ENCODE measurements at places on chromosomes 4 and X.

- DNase-seq: no peak
Observed at GRCh38 chr4:183175631-183176232, 76.7 kb downstream of the WWC2 start.

DNA sequence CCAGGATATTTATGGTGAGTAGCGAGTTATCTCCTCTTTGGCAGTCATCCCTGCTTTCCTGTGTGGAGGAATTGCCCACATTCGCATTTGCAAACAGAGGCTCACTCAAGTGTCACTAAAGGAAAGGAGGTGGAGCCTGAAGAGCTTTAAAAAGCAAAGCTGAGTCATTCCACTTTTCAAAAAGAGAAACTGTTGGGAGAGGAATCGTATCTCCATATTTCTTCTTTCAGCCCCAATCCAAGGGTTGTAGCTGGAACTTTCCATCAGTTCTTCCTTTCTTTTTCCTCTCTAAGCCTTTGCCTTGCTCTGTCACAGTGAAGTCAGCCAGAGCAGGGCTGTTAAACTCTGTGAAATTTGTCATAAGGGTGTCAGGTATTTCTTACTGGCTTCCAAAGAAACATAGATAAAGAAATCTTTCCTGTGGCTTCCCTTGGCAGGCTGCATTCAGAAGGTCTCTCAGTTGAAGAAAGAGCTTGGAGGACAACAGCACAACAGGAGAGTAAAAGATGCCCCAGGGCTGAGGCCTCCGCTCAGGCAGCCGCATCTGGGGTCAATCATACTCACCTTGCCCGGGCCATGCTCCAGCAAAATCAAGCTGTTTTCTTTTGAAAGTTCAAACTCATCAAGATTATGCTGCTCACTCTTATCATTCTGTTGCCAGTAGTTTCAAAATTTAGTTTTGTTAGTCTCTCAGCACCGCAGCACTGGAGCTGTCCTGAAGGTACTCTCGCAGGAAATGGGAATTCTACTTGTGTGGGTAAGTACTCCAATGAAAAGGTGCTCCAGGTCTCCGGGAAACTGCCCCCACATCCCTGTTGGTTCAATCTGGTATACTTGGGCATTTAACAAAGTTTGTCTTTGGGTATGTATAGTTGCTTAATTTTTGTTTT is at the start of gene EGF:
Gene EGF, plus strand, starts transcription at position 178 of the 890 bp plus-strand sequence. Its CDS starts 453 bp downstream, at position 631.
- DNase-seq: no peak

DNA sequence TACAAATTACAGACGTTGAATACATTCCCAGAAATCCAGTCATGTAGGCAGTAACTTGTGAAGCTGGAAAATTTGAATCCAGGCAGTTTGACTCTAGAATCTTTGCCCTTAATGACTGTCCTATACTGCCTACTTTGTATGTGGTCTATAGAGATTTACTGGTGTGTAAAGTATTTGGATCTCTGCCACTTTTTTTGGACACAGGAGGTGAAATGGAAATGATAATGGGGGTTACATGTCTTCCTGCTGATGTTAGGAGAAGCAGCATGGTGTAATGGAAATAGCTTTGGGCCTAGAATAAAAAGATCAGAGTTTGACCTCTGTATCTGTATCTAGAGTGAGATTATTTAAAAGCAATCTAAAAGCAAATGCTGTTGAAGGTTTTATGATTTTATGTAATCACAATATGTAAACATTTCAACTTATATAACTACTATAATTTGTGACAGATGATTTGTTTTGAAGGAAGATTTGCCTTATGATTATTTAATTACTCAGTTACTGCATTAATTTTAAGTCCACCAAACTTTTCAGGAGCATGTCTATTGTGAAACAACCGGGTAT is 3.3 kb downstream of the COL4A5 start:
- no peak for DNase-seq

DNA sequence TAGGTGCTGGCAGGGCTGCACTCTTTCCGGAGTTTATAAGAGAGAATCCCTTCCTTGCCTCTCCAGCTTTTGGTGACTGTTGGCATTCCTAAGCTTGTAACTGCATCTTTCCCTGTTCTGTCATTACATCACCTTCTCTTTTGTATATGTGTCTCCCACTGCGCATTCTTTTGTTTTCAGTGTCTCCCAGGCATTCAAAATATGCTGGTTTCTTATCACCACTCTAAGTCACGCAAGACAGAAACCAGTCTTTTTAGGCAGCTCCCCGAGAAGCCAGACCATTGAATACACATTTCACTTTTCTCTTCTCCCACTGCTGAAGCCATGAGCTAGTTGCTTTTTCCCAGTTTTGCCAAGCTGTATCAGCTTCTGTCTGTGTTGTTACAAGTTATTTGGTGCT is 71.0 kb downstream of the LAS1L start:
- no peak for DNase-seq

GRCh38 chr4:108581083-108581482 is 39.3 kb upstream of the RPL34 start:
- DNase-seq: no peak

DNA sequence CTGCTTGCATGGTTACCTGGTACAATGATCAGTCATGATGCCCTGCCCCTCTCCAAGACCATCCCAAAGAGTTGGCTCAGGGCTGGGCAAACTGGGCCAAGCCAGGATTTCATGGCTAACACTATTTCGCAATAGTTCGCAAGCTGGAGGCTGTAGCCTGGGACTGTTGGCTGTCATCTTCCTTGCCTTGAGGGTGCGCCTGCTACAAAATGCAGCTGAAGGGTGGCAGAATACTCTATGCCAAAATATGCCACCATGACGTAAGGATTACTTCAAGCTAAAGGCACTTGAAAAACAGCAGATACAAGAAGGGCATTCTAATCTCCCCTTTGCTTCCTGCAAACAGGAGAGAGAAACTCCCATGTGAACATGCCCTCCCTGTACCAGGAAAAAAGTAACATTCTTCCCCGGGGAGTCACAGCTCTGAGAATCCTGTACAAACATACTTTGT is 21.0 kb downstream of the SAT1 start:
- no peak for DNase-seq

DNA sequence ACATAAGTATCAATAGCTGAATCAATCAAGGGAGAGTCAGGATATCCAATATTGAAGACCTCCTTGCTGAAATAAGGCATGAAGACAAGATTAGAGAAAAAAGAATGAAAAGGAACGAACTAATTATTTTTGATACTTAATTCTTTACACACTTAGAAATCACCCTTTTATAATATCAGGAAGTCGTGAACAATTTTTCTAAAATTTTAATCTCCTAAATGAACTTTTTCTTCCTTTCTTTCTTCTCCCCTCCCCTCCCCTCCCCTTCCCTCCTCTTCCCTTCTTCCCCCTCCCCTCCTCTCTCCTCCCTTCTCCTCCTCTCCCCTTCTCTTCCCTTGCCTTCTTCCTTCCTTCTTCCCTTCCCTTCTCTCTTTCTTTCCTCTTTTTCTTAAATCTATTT is 872.1 kb upstream of the PCDH10 start:
- DNase-seq: no peak

Measured in NCI-H1417 treated with DMSO at 0.1 percent for 48 hours (cell line).